ENCODE measurements at places on chromosomes 4 and X.

DNA sequence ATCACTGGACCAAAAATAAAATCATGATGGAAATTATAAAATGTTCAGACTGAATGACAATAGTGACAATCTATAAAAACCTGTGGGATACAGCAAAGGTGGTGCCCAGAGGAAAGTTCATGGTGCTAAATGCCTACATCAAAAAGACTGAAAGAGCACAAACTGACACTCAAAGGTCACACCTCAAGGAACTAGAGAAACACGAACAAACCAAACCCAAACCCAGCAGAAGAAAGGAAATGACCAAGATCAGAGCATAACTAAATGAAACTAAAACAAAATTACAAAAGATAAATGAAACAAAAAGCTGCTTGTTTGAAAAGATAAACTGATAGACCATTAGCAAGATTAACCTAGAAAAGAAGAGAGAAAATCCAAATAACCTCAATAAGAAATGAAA, 78.7 kb downstream of the ANAPC10 start:
- DNase-seq: no peak

DNA sequence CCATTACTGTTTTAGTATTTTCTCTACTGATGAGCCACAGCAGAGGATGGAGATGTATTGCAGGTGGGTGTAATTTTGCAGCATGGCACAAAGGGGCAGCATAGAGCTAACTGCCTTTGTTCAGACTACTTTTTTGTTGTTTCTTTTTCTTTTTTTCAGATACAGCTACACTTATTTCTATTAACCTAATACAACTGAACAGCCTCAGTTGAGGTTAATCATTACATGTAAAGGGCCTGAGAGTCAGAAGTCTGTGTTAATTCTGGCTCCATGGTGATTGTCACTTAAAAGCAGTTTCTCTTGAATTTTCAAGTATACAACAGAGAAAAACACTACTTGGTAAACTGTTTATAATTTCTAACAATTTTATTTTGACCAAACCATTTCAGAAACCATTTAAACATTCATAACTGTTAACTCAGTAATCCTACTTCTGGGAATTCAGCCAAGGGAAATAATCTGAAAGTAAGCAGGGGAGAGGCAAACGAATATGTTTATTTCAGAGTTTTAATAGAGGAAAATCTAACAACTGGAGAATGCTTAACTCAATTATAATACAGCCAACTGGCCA, 13.9 kb upstream of the PPEF2 start:
- DNase-seq: no peak

DNA sequence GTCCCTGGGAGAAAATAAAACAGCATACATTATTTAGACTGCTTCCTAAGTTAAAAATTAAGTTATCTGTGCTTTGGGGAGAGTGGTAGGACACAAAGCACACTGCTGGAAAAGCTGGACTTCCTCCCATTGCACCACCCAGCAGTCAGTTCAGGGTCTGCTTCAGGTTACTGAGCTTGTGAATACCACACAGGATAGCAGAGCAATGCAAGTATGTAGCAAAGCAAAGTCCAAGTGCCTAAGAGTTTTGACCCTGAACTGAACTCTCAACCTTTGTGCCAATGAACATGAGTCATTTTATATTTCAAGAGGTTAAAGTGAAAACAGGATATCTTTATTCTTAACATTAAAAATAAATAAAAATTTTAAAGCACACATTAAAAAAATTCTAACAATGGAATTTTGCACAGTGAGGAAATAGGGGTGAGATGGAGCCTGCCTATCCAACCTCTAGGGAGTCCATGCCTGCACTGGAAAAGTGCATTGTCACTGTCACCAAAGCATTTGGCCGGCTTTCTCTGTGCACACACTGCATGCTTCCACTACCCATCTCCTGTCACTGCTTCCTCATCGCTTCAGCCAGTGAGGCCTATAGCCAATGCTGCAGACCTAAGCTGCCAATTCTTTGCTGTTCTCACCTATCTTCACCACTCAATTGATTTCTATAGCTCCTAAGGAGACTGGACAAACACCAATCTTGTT, 50.9 kb downstream of the ABCG2 start:
- DNase-seq: no peak

DNA sequence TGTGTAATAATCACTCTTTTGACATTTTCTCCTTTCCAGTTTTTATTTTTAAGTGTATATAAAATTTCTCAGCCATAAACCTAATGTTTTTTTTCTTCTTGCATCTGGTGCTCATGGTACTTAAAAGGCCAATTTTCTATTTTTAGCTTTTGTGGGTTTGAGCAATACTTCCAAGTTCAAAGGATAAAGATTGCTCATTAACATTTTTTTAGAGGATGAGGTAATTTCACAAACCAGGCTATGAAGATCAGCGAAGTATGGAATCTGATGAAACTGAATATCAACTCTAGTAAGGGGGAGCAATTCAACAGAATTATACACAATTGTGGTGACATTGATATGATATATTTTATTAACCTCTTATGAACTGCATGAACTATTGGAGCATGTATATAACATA, 25.8 kb upstream of the KLHL34 start:
- DNase-seq: no peak

GRCh38 chr4:184699941-184700340, 34.0 kb downstream of the CENPU start:
- no peak for DNase-seq

GRCh38 chrX:39144323-39144722, 343.1 kb downstream of the MID1IP1 start:
- DNase-seq: no peak

DNA sequence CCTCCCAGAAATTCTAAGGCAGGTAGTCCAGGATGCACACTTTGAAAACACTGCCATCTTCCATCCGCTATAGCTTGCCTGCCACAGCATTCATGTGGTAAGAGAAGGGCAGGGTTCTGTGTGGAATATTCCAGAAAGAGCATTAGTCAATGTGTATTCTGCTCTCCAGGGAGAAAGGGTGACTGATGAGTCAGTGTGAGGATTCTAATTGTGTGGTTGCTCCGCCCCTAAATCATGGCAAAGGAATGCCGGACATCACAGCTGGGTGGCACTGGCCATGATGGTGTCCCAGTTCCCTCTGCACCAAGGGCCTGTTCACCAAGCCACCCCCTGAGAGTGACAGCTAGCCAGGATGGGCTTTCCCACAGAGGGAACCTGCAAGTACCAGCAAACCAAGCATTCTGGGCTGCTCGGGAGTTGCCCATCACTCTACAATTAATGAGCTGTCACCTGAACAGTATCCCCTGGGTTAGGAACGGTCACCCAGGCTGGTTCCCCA, 9.5 kb downstream of the IDS start:
- DNase-seq: no peak

DNA sequence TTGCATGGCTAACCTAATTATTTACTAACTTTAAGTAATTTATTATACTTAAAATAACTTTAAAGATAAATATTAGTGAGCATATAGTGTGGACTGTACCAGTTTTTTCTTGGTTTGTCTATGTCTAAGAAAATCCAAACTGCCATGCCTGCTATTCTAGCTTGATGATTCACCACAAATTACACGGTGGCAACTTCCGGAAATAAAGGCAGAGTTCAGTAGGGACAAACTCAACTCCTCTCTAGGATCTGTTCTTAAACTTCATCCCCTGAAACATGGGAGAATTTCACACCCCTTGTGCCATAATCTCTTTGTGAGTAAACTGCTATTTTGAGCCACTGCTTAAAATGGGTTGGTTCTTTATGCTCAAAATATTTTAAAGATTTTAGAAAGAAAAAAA, 213.6 kb upstream of the NRK start:
- no peak for DNase-seq

GRCh38 chr4:100414016-100414790, 103.6 kb downstream of the EMCN start:
- no peak for DNase-seq

DNA sequence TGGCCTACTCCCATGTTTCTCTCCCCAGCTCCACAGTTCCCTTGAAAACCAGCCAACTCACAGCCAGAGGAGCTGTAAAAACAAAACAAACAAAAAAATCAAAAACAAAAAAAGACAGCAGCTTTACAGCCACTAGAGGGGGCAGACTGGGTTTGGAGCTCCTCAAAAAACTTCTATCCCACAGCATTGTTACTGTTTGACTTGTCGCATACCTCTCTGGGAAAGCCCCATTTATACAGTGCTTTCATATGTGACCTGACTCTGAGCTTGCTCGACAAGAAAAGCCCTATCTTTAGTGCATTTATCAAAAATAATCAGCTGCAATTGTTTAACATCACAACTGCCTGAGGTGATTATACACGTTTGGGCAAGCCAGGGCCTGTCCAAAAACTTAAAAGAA, 21.6 kb downstream of the TSPAN6 start:
- DNase-seq: no peak

DNA sequence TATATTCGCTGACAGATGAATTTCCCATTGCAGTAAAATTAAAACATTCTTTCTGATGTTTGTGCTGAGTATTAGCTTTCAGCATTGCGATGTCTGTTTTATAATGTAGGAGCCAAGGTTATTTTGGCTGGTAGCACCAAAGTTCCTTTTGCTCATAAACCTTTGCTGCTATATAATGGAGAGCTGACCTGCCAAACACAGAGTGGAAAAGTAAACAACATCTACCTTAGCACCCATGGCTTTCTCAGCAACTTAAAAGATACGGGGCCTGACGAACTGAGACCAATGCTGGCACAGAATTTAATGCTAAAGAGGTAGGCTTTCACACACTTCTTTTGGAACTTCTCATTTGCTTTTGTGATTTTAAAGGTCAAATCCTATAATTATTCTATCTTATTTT, 46.0 kb downstream of the WDR19 start:
- no peak for DNase-seq

DNA sequence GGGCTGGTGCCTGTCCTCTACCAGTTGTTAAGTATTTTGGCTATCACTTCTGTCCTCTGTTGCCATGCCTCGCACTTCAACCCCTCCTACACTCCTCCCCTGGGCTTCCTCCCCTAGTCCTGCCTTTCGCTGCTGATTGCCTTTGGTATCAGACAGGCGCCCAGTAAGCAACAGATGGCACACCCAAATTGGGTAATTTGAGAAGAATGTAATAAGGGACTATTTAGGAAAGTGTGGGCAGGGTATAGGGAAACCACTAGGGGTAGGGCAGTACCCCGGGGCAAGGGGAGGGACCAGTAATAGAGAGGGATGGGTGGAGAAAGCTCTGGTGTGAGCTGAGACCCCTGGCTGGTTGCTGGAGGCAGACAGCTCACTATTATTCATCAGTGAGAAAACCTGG, 172.7 kb upstream of the USP9X start:
- no peak for DNase-seq

GRCh38 chr4:148776941-148777340, 334.7 kb upstream of the NR3C2 start:
- no peak for DNase-seq

- no peak for DNase-seq
Observed at GRCh38 chrX:45003085-45003484, 130.1 kb downstream of the KDM6A start.

GRCh38 chr4:4637710-4638109, 95.9 kb upstream of the STX18 start:
- no peak for DNase-seq

DNA sequence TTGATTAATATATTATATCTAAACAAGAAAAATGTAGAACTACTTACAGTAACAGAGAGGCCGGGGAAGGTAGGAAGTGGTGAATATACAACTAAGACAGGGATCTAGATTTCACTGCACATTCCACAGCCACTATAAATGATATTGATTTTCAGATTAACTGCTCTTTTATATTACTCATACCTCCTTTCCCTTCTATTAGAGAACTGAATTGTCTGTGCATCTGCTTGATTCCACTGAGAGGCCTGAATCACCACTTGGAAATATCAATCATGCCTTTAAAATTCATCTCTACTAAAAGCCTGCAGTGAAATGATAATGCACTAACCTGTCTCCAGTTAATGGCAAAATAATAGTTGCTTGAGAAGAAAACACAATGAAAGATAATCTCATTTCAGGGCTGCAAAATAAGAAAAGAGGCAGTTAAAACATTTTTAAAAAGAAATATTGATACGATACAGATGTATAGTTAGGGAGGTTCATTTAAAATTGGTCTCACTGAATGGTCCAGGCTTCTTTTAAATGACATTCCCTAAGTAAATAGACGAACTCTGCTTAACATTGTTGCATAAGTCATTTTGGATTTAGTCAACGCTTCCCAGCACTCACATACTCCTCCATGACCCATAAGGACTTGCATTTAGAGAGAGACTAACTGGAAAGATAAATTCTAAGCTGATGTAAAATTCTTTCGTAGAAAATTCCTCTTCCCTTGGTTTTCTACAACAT, 3.8 kb downstream of the ANTXR2 start:
- DNase-seq: no peak

DNA sequence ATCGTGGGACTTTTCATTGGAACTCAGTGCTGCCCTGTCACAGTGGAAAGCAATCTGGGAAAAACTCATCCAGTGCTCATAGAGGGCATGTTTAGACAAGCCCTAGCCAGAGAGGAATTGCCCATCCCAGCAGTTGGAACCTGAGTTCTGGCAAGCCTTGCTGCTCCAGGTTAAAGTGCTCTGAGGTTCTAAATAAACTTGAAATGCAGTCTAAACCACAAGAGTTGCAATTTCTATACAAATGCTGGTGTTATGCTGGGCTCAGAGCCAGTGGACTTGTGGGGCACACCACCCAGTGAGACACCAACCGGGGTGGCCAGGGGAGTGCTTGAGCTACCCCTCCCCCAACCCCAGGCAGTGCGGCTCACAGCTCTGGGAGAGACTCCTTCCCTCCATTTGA, 142.8 kb upstream of the PPP1R2C start:
- no peak for DNase-seq

GRCh38 chr4:143085224-143085623, 99.5 kb upstream of the USP38 start:
- no peak for DNase-seq

GRCh38 chrX:150635952-150636351, 57.2 kb upstream of the MTMR1 start:
- no peak for DNase-seq

GRCh38 chrX:47749185-47749967, 87.3 kb upstream of the ZNF81 start:
- DNase-seq: no peak

- DNase-seq: no peak
Observed at GRCh38 chr4:109994415-109994827, 81.7 kb downstream of the EGF start.

- DNase-seq: no peak
Observed at GRCh38 chr4:122224348-122224747, 72.2 kb downstream of the BLTP1 start.

DNA sequence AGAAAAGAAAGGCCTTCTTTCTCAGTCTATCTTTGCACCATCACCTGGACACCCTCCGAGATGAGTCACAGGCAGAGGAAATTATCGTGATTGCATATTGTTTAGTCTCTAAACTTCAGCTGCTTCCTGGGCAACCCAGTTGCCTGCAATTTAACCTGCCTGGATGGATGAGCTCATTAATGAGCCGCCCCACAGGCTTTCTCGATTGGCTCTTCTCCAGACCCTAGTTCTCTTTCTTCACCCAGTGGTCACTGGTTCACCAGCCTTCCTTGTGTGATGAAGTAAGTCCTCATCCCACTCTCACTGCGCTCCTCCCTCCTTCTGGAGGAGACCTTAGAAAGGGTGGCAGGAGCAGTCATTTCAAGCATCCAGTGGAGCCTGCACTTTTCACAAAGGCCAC, 94.4 kb downstream of the SOWAHB start:
- no peak for DNase-seq

GRCh38 chr4:157550028-157550427, 329.5 kb downstream of the GRIA2 start:
- no peak for DNase-seq

- DNase-seq: no peak
Observed at GRCh38 chrX:805988-806387, 175.4 kb downstream of the SHOX start.

GRCh38 chr4:111046811-111047210, 423.9 kb upstream of the PITX2 start:
- DNase-seq: no peak

Measured in stimulated activated CD4-positive, alpha-beta T cell treated with anti-CD3 and anti-CD28 coated beads, Interleukin-1b, Interleukin-23, amount 100 ng/mL, for 24 hours (primary cell).